ENCODE measurements at places on chromosomes 5 and 9.
A peak's percentile ranks its signal among the peaks of the same experiment; 100 is the strongest.

- no peak for DNase-seq
- peaks cover 14% of the 10 kb centered on the region for H3K4me1 ChIP-seq
- H3K36me3 ChIP-seq = peaks cover 31% of the 10 kb centered on the region
- no peaks in the 10 kb centered on the region for H3K27me3 ChIP-seq
- no peak overlapping the region for H3K4me3 ChIP-seq
Measured at GRCh38 chr9:136946228-136947027, 1.4 kb downstream of the C8G start.

DNA sequence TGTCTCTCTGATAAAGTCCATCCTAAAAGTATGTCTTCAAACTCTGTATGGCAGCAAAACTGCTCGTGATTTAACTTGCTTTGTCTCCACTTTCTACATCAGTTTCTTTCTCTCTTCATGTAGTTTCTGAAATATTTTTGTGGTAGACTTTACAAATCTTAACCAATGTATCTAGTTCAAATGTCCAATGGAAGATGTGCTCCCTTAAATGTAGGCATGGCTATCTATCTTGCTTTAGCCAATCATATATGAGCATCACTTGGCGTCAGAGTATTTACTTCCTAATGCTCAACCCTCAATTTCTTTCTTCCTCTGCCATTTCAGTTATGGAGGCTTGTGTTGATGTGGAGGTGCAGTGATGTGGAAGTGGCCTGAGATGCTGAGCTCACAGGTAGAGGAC is 206.1 kb upstream of the ZNF608 start:
- no peak overlapping the region for H3K27ac ChIP-seq
- no peaks in the 10 kb centered on the region for H3K27me3 ChIP-seq
- no peaks in the 10 kb centered on the region for H3K36me3 ChIP-seq
- H3K4me3 ChIP-seq = no peak overlapping the region

- peaks cover 2% of the 10 kb centered on the region for H3K36me3 ChIP-seq
- no peak overlapping the region for H3K27ac ChIP-seq
- H3K4me3 ChIP-seq = no peak overlapping the region
- no peaks in the 10 kb centered on the region for H3K27me3 ChIP-seq
Measured at GRCh38 chr9:136625101-136626065, 37.3 kb upstream of the EGFL7 start.

GRCh38 chr5:54936201-54936600 is 49.2 kb downstream of the ESM1 start:
- H3K27ac ChIP-seq = no peak overlapping the region
- no peak overlapping the region for H3K4me3 ChIP-seq
- H3K27me3 ChIP-seq = peaks cover 13% of the 10 kb centered on the region
- H3K36me3 ChIP-seq = no peaks in the 10 kb centered on the region

- H3K27ac ChIP-seq = no peak overlapping the region
- H3K27me3 ChIP-seq = no peaks in the 10 kb centered on the region
- H3K36me3 ChIP-seq = no peaks in the 10 kb centered on the region
Measured at GRCh38 chr9:116345817-116346216, 192.2 kb downstream of the PAPPA start.

GRCh38 chr9:85715587-85715986 is 26.2 kb downstream of the AGTPBP1 start:
- no peaks in the 10 kb centered on the region for H3K27me3 ChIP-seq
- H3K4me1 ChIP-seq = peaks cover 58% of the 10 kb centered on the region
- no peak for DNase-seq
- peak overlapping the region; percentile 60 for H3K4me3 ChIP-seq

GRCh38 chr5:132594170-132594569 is 37.4 kb downstream of the RAD50 start:
- H3K4me3 ChIP-seq = no peak overlapping the region
- H3K27me3 ChIP-seq = no peaks in the 10 kb centered on the region
- peaks cover 35% of the 10 kb centered on the region for H3K36me3 ChIP-seq
- DNase-seq = no peak
- H3K27ac ChIP-seq = no peak overlapping the region

GRCh38 chr9:100294341-100294740 is 58.4 kb downstream of the TEX10 start:
- no peaks in the 10 kb centered on the region for H3K27me3 ChIP-seq
- H3K4me3 ChIP-seq = no peak overlapping the region
- DNase-seq = no peak
- peaks cover 21% of the 10 kb centered on the region for H3K36me3 ChIP-seq
- no peak overlapping the region for H3K27ac ChIP-seq
- H3K4me1 ChIP-seq = no peaks in the 10 kb centered on the region

GRCh38 chr5:423626-424261 is 19.2 kb upstream of the EXOC3 start:
- no peaks in the 10 kb centered on the region for H3K27me3 ChIP-seq
- H3K4me3 ChIP-seq = no peak overlapping the region
- H3K4me1 ChIP-seq = no peaks in the 10 kb centered on the region

DNA sequence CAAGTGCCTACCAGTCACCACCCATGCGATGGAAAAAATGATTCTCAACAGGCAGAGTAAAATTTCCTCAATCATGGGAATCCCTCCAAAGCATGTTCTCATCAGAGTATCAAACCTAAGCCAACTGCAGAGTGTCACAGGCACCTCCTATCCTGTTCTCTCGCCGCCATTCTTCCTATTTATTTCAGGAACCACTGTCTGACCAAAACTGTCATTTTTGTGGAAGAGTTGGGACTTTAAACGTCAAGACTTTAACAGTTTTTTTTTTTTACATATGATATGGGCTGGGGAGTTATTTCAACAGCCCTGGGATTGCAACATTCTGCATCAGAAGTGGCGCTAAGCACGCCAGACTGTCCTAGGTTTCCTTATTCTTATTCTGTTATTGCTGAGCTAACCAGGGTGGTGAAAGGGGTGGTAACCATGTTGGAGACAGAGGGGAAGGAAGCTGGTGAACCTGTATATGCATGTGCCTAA is 29.5 kb downstream of the PFDN1 start:
- DNase-seq = no peak
- peaks cover 12% of the 10 kb centered on the region for H3K4me1 ChIP-seq
- H3K27ac ChIP-seq = no peak overlapping the region
- H3K4me3 ChIP-seq = no peak overlapping the region

- no peak overlapping the region for H3K4me3 ChIP-seq
- H3K4me1 ChIP-seq = peaks cover 46% of the 10 kb centered on the region
- no peaks in the 10 kb centered on the region for H3K27me3 ChIP-seq
- no peak for DNase-seq
- peaks cover 11% of the 10 kb centered on the region for H3K36me3 ChIP-seq
Measured at GRCh38 chr9:124394167-124394566, 21.1 kb downstream of the PSMB7 start.

GRCh38 chr5:108295578-108296368 is 86.1 kb downstream of the FBXL17 start:
- no peaks in the 10 kb centered on the region for H3K27me3 ChIP-seq
- H3K36me3 ChIP-seq = peaks cover 2% of the 10 kb centered on the region
- no peak overlapping the region for H3K27ac ChIP-seq
- no peak for DNase-seq
- no peak overlapping the region for H3K4me3 ChIP-seq

DNA sequence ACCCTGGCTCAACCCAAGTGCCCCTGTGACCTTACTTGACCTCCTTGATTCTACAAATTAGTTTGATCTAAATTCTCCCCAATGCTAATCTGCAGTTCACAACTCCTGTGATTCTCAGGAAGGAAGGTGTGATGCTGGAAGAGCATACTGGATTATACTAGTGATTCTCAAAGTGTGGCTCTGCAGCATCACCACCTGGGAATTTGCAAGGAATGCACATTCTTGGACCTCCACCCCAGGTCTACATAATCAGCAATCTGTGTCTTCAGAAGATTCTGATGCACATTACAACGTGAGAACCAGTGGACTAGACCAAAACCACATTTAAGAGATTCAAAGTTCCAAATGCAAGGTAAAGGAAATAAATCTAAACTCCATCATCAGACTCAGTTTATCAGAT is 198.6 kb downstream of the AGTPBP1 start:
- no peak overlapping the region for H3K4me3 ChIP-seq
- no peaks in the 10 kb centered on the region for H3K4me1 ChIP-seq
- H3K36me3 ChIP-seq = peaks cover 2% of the 10 kb centered on the region
- H3K27me3 ChIP-seq = no peaks in the 10 kb centered on the region

DNA sequence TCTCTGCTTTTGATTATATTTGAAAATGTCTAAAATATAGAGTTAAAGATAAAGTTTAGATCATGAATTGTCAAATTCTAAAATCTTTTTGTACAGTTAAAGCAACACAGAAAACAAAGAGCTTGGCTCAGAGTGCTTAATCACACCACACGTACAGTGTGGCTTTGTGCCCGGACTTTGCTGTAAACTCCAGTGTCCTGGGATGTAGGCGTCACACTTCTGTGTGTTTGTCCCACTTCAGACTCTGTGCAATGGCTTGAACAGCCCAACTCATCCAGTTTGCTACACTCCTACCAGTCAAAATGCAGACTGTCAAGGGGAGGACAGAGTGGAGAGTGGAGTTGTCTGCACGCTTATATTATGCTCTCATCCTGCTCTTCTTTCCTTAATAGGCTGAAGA is 45.3 kb downstream of the SMARCA2 start:
- H3K27ac ChIP-seq = peak overlapping the region; percentile 70
- no peaks in the 10 kb centered on the region for H3K27me3 ChIP-seq
- peaks cover 46% of the 10 kb centered on the region for H3K36me3 ChIP-seq
- peaks cover 15% of the 10 kb centered on the region for H3K4me1 ChIP-seq
- DNase-seq = no peak

GRCh38 chr5:1004461-1005248 is 3.9 kb upstream of the NKD2 start:
- peaks cover 33% of the 10 kb centered on the region for H3K27me3 ChIP-seq
- no peak for DNase-seq
- no peak overlapping the region for H3K27ac ChIP-seq
- peaks cover 3% of the 10 kb centered on the region for H3K36me3 ChIP-seq
- peak overlapping the region; percentile 62 for H3K4me3 ChIP-seq
- peaks cover 11% of the 10 kb centered on the region for H3K4me1 ChIP-seq

- H3K4me1 ChIP-seq = no peaks in the 10 kb centered on the region
- DNase-seq = no peak
- H3K4me3 ChIP-seq = no peak within 1 kb of the TSS
- peaks cover 38% of the 10 kb centered on the region for H3K27me3 ChIP-seq
- no peak within 1 kb of the TSS for H3K27ac ChIP-seq
- no peaks in the 10 kb centered on the region for H3K36me3 ChIP-seq
Measured at GRCh38 chr9:87882627-87883026, at the start of gene SPATA31E1. Gene SPATA31E1 (plus strand): TSS chr9:87882877. CDS start chr9:87882892, 15 bp downstream.

DNA sequence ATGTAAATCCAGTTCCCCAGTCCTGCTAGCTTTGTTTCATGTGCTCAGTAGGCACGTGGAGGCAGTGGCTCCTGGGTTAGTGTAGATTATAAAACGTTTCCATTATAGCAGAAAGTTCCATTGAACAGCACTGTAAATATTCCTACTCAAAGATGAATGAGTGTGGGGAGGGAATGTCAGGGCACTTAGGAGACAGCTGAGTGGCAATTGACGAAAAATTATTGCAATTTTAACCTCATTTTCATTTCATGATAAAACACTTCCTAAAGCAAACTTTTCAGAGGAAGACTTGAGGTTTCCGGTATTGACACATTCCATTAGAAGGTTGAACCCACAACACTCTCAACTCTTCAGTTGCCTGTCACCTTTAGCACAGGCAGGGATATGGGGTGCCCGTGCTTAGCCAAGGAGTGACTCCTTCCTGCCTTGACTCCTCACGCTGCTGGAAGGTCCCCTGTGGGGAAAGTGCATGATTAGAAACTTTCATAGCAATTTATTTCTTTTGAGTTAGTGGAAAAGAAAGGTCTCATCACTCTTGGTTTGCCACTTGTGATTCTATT is 41.2 kb downstream of the SLC46A2 start:
- no peak overlapping the region for H3K27ac ChIP-seq
- H3K4me3 ChIP-seq = no peak overlapping the region
- DNase-seq = no peak
- peaks cover 2% of the 10 kb centered on the region for H3K4me1 ChIP-seq
- peaks cover 2% of the 10 kb centered on the region for H3K36me3 ChIP-seq

DNA sequence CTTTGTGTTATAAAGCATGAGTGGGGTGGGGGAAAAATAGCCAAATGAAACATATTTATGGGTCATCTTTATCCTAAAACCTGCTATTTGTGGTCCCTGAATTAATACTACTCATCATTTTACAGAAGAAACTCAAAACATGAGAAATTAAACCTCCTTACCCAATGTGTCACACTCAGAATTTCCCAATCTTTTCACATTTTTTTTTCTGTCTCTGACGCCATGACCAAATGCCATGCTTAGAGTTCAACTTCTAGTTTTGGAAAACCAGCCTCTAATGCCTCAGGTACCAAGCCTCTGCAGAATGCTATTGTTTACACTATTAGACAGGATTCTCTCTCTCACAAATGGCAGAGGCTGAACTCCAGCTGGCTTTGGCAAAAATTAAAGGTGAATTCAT is 505.5 kb upstream of the WWC1 start:
- H3K36me3 ChIP-seq = no peaks in the 10 kb centered on the region
- H3K27me3 ChIP-seq = no peaks in the 10 kb centered on the region
- no peak overlapping the region for H3K4me3 ChIP-seq

- peak overlapping the region; percentile 63 for H3K4me3 ChIP-seq
- no peaks in the 10 kb centered on the region for H3K27me3 ChIP-seq
- peak overlapping the region; percentile 99 for H3K27ac ChIP-seq
- DNase-seq = no peak
- H3K4me1 ChIP-seq = peaks cover 90% of the 10 kb centered on the region
Measured at GRCh38 chr9:130030651-130031127, 12.3 kb downstream of the FNBP1 start.

DNA sequence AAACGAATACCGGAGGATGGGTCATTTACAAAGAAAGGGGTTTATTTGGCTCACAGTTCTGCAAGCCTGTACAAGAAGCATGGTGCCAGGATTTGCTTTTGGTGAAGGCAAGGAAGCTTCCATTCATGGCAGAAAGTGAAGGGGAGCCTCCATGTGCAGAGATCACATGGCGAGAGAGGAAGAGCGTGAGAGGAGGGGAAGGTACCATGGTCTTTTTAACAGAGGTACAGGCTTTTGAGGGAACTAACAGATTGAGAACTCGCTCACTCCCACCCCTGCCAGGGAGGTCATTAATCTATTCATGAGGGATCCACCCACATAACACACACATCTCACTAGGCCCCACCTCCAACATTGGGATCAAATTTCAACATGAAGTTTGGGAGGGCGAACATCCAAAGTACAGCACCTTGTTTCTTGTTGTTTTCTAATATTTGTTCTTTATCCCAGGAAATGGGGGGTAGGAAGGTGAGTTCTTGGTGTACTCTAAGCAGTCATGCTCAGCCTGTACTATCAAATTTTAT is 18.5 kb downstream of the TMC1 start:
- no peaks in the 10 kb centered on the region for H3K36me3 ChIP-seq
- DNase-seq = no peak
- peaks cover 9% of the 10 kb centered on the region for H3K27me3 ChIP-seq

GRCh38 chr5:19855453-19855852 is 132.5 kb downstream of the CDH18 start:
- no peaks in the 10 kb centered on the region for H3K4me1 ChIP-seq
- no peaks in the 10 kb centered on the region for H3K27me3 ChIP-seq
- no peak overlapping the region for H3K4me3 ChIP-seq
- no peak for DNase-seq
- H3K36me3 ChIP-seq = no peaks in the 10 kb centered on the region
- H3K27ac ChIP-seq = no peak overlapping the region

GRCh38 chr5:168978015-168978414 is 322.9 kb downstream of the SLIT3 start:
- H3K27ac ChIP-seq = no peak overlapping the region
- peaks cover 37% of the 10 kb centered on the region for H3K27me3 ChIP-seq
- H3K4me1 ChIP-seq = no peaks in the 10 kb centered on the region
- H3K36me3 ChIP-seq = no peaks in the 10 kb centered on the region
- DNase-seq = no peak

GRCh38 chr5:142441616-142442015 is 116.8 kb upstream of the SPRY4 start:
- H3K27ac ChIP-seq = no peak overlapping the region
- H3K36me3 ChIP-seq = no peaks in the 10 kb centered on the region
- no peaks in the 10 kb centered on the region for H3K27me3 ChIP-seq

GRCh38 chr9:99896119-99896518 is 10.3 kb upstream of the STX17 start:
- H3K36me3 ChIP-seq = no peaks in the 10 kb centered on the region
- H3K27ac ChIP-seq = no peak overlapping the region
- H3K4me1 ChIP-seq = no peaks in the 10 kb centered on the region
- no peak for DNase-seq
- peaks cover 25% of the 10 kb centered on the region for H3K27me3 ChIP-seq
